NCI-H2107 (cell line): ENCODE measurements at places on chromosomes 3 and 15.

DNA sequence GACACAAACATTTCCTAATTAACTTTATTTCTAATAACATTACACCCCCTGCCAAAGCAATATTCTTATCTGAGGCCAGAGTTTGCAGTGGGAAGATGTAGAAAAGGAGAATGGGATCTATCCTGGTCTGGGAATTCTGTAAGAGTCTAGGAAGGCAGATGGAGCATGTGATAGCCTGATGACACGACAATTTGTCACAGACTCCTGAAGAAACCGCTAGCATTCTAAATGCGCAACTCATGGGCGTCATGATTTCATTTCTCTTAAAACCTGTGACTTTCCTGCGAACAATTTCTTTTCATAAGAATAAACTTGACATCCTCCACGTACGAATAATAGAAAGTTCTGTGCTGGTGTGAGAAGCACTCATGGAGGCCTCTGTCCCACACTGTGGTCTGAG, 72.9 kb upstream of the ATP10A start:
- DNase-seq, result no peak

- no peak for DNase-seq
These were observed 316.9 kb upstream of the TLE3 start for GRCh38 chr15:70414626-70415025.

DNA sequence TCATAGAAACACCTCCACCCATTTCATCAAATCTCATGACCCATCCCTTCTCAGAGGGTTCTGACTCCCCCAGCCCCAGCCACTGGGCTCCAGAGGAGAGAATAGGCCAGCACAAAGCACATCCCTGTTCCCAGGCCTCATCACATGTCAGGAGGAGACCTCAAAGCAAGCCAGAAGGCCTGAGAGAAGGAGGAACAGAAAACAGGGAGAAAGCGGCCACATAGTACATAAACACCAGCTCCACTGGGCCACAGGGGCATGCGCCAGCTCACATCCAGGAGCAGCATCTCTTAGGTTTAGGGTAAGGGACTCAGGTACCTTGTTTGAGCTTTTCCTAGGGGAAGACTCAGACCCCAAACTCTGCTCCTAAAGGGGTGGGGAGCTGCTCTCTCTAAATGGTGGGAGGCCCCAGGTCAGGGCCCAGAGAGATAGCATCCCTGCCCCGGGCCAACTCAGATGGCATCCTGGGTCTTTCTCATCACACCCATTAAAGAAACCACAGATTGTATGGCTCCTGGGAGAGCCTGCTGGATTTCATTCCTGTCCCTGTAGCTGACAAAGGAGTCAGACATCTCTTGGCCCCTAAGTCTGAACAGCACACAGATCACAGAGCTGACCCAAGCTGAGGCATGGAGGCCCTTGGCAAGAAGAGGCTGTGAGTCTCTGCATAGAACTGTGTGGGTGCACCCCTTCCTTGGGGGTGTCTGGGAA, 2.5 kb downstream of the SHF start:
- no peak for DNase-seq

GRCh38 chr3:171013822-171014748, 12.4 kb downstream of the SLC2A2 start:
- no peak for DNase-seq

DNA sequence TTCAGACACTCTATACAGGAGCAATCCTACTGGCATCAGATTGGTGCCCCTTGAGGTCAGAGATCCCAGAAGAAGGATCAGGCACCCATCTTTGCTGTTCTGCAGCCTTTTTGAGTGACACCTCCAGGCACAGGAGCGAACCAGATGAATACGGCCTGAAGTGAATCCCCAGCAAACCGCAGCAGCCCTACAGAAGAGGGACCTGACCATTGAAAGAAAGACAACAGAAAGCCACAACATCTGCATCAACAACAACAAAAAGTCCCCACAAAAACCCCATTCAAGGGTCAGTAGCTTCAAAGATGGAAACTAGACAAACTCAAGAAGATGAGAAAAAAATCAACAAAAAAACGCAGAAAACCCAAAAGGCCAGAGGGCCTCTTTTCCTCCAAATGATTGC, 130.4 kb downstream of the PPM1L start:
- no peak for DNase-seq

- DNase-seq, result no peak
These were observed 348.1 kb downstream of the LSAMP start for GRCh38 chr3:116097226-116097625.

- DNase-seq, result no peak
These were observed 796.4 kb upstream of the ARPP21 start for GRCh38 chr3:34842706-34843480.

DNA sequence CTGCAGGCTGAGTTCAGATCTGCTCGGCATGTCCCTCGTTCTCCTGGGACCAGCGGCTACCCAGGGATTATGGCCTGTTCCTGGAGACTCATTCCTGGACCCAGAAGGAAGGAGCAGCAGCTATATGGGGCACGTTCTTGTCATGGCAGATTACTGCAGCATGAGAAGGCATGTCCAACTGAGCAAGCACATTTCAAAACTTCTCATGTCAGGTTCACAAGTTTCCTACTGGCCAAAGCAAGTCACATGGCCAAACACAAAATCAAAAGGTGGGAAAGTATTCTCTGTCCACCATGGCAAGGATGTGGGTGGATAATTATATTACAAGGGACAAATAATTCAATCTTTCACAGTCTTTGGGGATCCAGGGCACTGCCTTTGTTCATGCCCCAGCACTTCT, 71.9 kb upstream of the C15orf39 start:
- DNase-seq, result no peak

GRCh38 chr3:50575372-50575771, 6.0 kb downstream of the HEMK1 start:
- DNase-seq, result no peak

DNA sequence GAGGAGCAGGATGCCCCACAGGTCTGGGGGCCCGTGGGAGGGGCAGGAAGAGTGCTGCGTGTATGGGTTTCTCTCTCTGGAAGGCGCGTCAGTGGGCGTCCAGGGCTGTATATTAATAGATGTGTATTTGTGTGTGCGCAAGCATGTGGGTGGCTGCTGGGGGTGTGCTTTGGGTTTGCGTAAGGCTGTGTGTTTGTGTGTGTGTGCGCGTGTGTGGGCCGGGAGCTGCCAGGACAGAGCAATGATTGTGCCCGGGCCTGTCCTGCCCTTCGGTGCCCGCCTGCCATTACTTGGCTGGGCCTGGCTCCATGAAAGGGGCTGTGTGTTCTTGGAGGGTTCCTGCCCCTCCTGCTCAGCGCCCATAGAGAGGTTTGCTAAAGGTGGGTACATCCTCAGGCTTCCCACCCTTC, 16.3 kb downstream of the CSPG4 start:
- DNase-seq, result no peak

DNA sequence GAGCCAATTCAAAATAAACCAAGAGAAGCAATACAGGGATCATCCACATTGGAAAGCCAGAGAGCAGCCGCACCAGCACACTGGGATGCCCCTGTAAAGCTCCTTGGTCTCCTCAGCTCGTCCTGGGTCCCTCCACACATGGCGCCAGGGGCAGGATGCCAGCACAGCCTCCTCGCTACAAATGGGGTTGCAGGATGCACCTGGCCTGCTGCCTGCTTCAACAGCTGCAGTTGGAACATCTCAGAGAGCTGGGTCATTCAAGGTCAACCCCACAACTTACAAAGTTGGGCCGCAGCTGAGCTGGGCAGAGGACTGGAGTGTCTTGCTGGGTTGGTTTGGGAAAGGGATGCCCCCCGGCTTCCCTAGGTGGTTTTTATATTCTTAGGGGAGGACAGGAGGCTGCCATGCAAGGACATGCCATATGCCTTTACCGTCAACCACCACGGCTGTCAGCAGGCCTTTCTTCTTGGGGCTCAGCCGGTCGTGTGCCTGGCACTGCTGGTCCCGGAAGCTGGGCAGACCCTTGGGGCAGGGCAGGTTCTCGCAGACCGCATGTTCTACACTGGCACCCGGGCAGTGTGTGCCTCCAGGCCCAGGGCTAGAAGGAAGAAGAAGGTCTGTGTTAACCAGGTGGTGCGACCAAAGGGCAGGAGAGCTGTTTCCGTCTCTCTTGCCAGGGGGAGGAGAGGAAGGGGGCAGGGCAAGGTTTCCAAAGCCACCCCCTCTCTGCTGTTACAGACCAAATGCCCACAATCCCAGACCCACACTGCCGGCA, 225.2 kb downstream of the ADAMTS17 start:
- no peak for DNase-seq

DNA sequence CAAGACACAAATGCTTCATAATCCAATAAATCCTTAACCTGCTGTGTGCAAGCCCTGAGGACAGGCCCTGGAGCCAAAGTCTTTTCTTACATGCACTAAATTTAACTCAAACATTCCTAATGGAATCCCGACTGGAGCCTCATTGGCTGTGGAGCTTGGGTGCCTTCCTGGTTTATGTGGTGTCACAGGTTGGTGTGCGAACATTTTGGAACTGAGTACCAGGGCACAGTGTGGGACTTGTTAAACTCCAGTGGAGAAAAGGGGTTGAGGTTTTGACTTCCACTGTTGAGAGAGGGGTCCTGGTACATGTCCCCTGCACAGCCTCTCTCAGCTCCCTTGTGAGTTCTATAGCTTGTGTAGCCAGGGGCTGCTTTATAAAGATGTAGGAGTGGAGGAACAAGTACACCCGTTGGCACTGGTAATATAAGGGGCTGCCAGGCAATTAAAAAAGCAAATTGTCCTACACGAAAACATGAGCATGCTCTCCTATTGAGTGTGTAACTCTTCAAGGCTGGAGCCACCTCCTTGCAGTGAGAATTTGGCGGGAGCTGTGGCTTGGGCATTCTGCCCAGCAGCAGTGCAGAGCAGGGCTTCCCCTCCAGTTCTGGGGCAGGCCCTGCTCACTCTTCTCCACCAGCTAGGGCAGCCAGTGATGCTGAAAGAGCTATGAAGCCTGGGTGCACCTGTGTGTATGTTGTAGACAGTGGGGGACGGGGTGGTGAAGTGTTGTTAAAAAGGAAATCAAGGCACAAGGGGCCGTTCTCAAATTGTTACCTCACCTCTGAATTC, 218.1 kb downstream of the CLSTN2 start:
- DNase-seq, result peak; percentile 44

DNA sequence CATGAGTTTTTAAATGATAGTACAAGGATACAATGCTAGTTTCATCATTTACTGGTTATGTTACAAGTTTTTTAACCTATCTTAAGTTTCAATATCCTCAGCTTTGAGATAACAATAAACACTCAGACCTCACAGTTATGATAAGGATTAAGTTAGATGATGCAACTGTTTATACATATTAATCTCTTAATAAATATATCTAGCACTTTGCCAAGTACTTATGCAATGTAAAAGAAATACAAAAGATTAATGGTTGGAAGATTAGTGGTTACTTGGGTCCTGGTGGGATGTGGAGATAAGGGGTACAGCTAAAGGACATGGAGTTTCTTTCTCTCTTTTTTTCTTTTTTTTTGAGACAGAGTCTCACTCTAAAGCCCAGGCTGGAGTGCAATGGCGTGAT, 12.0 kb downstream of the SPPL2A start:
- no peak for DNase-seq

DNA sequence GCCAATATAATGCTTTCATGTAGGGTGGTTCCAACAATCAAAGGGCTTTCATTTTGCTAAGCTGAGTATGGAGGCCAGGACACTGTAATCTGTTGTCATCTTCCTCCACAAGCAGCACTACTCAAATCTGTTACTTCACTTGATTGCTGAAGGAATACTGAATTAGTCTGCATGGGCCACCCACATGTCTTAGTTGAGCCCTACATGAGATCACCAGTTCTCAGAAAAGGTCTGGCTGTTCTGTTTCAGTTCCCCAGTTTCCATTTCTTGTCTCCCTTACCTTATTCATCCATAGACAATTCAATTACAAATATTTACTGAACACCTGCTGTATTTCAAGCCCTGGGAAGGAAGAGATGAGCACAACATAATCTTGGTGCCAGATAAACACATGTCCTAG, 119.2 kb downstream of the FHIT start:
- no peak for DNase-seq

- DNase-seq, result no peak
These were observed 6.9 kb upstream of the CX3CR1 start for GRCh38 chr3:39286771-39287170.

DNA sequence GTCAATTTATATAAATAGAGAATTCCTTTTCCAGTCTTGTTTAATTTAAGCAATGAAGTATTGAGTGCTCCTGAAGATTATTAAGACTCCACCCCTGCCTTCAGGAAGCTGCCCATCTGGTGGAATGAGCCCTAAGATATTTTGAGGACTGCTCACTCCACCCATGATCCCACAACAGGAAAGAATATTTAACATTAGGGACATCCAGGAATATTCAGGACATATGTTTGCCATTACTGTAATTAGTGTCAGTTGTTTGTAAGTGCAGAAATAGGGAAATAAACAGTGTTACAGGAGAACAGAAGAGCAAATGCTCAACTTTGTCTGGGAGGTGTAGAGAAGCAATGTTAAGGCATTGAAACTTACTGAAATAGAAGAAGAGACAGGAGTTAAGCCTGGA, 375.0 kb downstream of the ROBO2 start:
- no peak for DNase-seq

DNA sequence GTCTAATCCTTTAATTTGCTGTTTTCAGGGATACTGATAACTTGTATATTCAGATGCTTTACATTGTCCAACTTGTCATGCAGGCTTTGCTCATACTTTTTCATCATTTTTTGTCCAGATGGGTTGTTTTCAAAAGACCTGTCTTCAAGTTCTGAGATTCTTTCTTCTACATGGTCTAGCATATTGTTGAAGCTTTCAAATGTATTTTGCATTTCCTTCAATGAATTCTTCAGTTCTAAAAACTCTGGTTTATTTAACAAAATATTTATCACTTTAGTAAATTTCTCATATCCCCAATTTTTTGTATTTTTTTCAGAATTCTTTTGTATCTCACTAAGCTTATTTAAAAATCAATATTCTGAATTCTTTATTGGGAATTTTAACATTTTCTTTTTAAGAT, 388.3 kb upstream of the IL12A start:
- no peak for DNase-seq

DNA sequence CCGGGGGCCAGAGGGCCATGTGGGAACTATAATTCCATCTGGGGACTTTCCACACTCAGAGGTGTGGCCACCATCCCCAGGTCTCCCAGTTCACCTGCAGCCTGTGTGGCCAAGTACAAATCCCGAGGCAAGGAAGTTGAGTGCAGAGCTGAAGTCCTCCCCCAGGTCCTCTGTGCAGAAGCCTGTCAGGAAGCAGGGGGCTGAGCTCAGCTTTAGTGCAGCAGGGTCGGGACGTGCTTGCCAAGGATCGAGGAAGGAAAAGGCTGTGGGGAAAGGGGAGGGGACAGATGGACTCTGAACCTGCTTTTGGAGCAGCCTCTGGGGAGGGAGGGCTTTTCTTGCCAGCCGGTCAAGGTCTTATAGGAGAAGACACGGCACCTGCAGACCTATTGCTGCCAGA, 67.7 kb downstream of the CHRNA7 start:
- no peak for DNase-seq
